Stimulated activated CD4-positive, alpha-beta T cell treated with anti-CD3 and anti-CD28 coated beads, Interleukin-4, amount 100 ng/mL, for 4 hours (primary cell): ENCODE measurements at places on chromosomes 6 and 20.

DNA sequence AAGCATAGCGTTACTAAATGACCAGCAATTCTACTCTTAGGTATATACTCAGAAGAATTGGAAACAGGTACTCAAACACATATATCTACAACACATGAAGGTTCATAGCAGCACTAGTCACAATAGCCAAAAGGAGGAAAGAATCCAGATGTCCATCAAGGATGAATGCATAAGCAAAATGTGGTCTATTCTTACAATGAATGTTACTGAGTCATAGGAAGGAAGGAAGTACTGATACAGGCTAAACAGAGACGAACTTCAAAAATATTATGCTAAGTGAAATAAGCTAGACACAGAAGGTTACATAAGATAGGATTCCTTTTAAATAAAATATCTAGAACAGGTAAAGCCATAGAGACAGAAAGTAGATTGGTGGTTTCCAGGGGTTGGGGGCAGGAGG lies 93.5 kb downstream of the MAP3K7 start:
- DNase-seq: no peak

GRCh38 chr6:148739822-148740128 lies 7.1 kb upstream of the UST start:
- DNase-seq: no peak

DNA sequence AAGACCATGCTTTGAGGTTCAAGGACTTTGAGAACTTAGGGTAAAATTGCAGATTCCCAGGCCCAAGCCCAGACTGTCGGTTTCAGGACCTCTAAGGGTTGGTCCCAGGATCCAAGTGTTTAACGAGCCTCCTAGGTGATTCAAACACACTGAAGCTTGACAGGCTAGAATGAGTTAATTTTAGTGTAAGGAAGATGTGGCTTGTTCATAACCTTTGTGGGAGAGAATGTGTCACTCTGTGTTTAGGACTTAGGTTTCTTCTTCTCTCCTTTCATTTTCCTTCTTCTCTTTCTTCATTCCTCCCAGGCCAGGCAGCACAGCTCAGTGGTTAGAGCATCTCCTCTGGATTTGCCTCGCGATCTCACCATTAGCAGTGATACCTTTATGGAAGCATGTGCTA lies 104.8 kb upstream of the KCNG1 start:
- DNase-seq: no peak

DNA sequence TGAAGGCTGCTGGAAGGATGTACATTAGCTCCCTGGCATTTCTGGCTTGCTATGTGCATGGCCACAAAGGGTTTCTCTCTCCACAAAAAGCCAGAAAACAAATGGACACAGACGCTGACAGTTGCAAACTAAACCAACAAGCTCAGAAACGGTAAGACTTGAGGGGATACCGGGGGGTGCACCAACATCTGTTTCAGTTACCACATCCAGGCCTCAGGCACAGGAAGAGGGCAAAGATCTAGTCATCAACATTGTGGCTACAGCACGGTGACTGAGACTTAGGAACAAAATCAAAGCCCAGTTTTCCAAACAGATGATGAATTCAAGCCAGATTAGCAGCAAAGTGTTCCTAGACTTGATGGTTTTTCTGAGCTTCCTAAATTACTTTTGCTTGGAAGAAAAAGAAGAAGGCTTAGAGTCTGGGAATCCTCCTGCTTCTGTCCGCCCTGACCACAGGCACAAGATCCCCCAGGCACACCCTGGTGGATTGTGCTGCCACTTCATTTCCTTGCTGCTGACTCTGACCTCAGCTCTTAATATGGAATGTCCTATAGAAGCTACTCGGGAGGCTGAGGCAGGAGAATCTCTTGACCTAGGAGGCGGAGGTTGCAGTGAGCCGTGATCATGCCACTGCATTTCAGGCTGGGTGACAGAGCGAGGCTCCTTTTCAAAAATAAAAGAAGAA lies 54.2 kb upstream of the ADGRF1 start:
- DNase-seq: no peak

DNA sequence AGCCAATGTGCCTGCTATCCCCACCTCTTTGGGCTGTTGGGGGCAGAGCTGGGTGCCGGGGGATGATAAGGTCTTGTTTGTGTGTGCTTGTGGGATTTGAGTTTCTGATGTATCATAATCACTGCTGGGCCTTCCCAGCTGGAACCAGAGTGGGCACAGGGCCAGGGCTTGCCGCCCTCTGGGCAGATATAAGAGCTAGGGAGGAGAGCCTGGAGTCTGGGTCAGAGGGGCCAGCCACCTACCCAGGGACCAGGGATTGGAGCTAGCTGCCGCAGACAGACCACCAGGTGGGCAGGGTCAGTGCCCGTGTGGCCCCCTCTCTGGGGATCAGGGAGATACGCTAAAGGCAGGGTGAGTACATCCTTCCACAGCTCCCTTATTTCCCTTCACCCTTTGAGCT lies 3.1 kb upstream of the TLDC2 start:
- DNase-seq: no peak

DNA sequence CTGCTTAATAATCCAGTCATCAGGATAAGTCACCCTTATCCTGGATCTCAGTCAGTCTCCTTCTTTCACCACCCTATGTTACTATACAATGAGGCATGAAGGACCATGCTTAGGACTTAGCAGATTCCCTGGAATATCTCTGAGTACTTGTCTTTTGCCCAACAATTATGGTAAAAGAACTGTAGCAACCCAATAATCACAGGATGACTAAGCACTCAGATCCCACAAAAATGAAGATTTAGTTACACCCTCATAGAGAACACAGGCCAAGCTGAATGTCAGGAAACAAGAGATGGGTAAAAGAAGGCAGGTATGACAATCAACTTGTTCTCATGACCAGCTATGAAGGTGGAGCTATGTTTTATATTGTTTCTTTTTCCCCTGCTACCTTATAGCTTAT lies 91.4 kb downstream of the EDN1 start:
- DNase-seq: no peak

DNA sequence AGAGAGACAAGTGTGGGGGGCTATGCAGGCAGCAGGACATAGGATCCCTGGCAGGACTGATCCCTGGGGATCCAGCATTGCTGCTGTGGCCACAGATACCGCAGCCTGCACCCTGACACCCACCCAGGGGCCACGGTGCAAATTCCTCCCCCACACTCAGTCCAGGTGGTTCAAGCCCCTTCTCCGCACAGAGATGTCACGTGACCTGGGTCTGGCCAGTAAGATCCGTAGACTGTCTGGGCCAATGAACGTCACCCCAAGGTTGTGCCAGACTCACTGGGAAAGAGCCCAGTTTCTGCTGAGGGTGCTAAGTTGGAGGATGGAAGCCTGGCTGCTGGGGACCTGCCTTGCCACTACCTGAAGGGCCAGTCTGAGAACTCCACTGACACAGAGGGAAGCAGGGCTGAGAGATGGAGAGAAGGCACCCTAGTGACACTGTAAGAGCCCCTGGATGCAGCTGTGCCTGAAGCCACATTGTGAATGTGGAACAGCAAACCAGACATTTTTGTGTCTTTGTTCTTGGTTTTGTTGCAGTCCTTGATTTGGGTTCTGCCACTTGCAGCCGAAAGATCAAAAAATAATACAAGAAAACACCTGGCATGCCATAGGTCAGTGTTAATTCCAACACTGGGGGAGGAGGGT lies 228.6 kb downstream of the PREX1 start:
- DNase-seq: no peak

DNA sequence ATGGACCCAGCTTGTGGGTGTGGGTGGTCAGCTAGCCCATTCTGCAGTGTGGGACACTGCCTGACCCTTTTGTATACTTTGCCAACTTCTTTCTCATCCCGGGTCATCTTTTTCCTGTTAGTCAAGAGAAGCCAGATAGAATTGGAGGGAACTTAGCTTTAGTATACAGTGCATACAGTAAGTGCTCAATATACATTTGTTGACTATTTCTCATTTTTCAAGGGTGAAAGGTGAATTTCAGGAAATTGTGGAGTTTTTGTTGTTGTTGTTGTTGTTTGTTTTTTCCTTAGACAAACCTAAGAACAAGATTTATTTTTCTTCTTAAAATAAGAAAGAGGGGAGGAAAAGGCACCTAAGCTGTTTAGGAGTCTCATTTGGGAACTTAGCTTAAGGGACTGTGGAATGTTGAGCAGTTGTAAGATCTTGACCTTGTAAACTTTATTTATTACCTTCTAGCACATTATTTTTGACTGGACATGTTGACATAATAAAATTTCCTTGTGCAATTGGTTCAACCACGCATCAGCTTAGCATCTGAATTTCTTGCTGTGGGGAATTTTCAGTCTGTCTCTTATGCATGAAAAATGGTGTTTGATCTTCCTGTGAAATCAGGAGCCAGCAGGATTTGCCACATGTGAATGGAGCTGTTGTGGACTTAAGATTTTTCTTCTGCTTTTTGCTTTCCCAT lies 113.6 kb downstream of the ARID1B start:
- no peak for DNase-seq

DNA sequence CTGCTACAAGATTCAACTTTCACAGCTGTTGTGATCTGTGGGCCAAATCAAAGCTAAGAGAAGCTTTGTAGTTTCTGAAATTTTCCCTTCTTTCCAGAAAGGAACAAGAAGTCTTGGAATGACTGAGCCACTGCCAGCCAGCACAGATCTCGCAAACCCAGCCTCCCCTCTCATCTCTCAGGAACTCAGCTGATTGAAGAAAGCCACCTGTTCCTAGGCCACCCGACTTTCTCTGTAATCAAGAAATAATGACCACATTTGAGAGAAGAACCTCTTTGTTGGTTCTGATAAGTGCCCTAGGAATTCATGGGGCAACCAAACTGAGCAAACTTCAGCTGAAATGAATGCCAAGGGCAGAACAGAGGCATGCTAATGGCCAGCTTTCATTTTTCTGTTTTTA lies 61.7 kb downstream of the HDGFL1 start:
- no peak for DNase-seq

DNA sequence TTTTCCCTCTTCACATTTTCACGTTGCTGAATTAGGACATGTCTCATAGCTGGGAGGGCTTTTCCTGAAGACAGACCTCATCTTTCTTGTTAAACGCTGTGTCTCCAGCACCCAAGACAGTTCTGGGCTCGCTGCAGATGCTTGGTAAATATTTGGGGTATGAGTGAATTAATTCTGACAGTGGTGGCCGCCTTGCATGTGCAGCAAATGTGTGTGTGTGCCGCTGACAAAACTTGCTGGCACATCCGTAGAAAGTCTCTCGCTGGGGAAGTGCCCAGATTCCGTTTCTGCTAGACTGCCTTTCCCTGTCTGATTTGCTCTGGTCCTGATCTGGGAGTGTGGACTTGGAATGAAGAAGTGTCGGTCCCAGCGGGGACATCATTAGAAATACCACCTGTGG lies 48.2 kb upstream of the ZNFX1 start:
- no peak for DNase-seq

DNA sequence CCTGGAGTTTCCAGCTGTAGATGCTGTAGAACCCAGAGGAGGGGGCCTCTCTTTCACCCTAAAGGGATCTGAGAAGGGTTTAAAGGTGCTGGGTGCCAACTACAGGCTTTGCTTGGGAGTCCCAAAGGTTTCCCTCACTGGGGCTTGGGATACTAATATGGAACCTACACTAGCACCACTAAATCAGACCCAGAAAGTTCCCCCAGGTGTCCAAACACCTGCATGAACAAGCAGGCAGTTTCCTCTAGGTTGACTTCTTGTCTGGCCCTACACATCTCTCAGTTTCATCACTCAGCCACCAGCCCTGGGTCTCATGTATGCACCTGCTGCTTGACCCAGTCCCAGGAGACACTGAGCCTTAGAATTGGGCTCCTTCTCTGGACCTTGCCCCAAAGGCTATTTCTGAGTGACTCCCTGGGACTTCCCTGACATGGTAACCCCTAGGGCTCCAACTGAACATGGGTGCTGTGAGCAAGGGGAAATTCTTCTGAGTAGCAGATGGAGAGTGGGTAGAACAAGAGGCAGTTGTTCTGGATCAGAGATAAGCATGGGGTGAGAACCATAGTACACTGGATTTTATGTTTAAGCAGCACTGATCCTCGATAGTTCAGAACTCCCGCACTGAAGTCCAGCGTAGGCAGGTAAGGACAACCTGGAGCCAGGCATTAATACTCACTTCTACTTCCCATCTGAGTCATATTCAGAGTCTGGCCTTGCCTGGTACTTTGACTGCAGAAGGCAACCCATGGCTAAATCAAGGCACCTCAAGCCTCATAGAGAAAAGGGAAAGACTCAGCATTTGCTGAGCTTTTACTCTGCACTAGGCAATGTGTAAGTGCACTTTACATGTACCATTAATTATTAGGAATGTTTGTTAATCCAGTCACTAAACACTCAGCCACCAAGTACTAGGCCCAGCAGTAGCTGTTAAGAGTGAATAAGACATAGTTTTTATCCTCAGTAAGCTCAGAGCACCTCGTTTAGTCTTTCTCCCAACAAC lies 16.8 kb downstream of the BCL2L1 start:
- no peak for DNase-seq

DNA sequence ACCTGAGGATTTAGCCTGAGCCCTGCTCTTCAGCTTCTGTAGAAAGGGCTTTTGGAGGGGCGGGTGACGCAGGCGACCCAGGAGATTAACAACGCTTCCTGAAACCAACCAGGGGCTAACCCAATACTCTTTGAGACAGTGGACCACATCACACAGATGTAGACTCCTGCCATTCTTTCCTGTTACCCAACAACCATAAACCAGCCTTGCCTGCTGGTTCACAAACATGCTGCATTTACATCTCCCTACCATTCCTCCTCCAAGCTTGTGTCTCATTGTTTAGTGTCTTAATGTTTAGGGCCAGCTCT lies 28.3 kb downstream of the PPP1R16B start:
- no peak for DNase-seq

- no peak for DNase-seq
Observed at GRCh38 chr6:42564506-42564825, 637 bp downstream of the UBR2 start.

- no peak for DNase-seq
Observed at GRCh38 chr6:157813191-157813590, 9.9 kb upstream of the SNX9 start.

DNA sequence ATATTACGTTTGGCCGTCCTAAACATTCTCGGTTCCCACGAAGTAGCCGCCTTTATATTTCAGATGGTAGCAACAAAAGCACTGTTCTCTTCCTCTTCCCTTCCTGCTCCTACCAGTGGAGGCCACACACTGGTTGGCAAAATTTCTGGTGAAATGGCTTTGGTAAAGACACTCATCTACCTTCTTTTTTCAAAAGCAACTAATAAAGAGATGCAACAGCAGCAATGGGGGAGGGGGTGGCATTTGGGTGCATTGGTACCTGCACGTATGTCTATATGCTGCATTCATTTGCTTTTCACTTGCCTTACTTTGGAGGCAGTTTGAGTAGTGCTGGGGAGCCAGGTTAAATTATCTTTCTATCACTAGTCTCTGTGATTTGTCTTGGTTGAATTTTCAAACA lies 6.0 kb downstream of the POU3F2 start:
- DNase-seq: no peak
